ENCODE measurements at places on chromosomes 11 and 22.

DNA sequence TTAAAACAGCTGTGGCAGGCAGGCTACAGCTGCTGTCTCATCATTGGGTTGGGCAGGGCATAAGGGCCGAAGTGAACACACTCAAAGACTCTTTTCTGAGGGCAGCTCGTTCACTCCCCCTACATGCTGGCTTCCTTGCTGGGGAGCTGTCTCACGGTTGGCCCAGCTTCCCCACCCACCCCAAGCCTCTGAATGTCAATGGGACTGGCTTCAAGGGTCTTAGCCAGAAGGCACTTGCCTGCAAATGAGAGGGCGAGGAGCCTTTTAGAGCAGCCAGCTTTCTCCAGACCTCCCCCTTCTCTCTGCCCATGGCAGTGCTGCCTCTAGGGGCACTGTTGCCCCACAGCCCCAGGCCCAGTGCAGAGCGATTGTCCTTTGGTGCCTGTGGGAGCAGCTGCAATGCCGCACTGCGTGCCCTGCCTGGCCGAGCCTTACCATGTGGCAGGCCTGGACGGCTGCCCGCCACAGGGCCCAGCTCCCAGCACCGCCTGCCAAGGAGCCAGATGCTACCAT, 94.7 kb upstream of the RASSF10 start:
- peak; percentile 61 for DNase-seq

GRCh38 chr22:21451545-21452520, 15.4 kb upstream of the TMEM191C start:
- no peak for DNase-seq

DNA sequence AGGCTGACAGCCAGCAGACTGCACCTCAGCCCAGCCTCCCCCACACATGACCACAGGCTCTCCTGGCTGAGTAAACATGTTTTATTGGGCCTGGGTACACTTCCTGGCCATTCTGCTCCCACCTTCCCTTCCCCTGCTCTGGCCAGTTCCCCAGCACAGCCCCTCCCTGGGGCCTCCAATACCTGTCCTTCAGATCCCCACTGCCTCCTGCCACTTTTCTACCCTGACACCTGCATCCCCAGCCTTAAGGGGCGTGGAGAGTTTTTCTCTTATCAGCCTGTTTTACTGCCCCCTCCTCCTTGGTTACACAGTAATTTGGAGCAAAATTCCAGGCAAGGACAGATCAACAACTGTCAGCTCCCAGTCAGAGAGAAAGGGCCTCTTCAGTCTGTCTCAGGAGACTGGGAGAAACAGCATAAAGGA, at the start of gene ISX:
Gene ISX (plus strand): TSS at position 363 of the 423 bp plus-strand sequence. CDS start 930 bp downstream, outside the sequence.
- no peak for DNase-seq

- DNase-seq: no peak
Observed at GRCh38 chr22:31104869-31105268, 2.5 kb downstream of the SELENOM start.

GRCh38 chr11:32385998-32386397, 49.3 kb downstream of the WT1 start:
- DNase-seq: no peak

DNA sequence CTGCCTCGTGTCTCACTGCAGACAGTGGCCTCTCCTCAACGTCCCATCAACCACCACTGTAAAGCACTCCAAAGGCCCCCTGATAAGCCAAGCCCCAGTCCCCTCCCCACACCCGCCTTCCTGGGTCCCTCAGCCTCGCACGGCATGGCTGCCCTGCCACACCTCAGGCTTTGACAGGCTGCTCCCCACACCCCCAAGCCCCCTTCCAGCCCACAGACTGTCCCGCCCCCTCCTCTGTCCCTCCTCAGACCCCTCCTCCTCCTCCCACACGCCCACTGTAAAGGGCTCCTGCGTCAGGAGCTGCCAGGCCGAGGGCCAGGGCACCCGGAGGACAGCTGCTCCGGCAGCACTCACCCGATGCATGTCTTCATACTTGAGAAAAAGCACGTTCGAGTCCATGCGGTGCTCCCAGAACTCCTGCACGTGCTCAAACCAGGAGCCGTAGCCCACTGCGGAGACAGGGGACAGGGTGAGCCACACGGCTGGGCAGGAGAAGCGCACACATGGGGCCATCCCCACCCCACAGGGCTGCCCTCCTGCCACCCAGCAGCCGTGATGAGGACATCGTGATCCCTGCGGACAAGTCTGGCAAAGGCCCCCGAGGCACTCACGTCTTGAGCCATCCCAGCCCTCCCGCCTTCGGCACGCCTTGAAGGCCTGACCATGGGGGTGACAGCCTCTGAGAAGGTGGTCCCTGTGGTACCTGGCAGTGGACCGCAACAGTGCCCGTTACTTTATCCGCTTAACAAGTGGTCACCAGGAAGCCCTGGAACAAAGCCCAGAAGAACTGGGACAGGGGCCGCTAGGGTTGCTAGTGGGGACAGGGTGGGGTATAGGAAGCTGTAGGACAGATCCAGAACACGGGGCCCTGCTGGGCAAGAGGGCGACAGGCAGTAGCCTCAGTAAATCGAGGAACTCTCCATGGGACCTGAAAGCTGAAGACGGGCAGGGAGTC, 21.5 kb upstream of the EFCAB6 start:
- DNase-seq: peak; percentile 64

GRCh38 chr11:106121570-106122320, 44.3 kb downstream of the AASDHPPT start:
- no peak for DNase-seq

- DNase-seq: no peak
Observed at GRCh38 chr22:37425800-37426705, 1.2 kb downstream of the ELFN2 start.

DNA sequence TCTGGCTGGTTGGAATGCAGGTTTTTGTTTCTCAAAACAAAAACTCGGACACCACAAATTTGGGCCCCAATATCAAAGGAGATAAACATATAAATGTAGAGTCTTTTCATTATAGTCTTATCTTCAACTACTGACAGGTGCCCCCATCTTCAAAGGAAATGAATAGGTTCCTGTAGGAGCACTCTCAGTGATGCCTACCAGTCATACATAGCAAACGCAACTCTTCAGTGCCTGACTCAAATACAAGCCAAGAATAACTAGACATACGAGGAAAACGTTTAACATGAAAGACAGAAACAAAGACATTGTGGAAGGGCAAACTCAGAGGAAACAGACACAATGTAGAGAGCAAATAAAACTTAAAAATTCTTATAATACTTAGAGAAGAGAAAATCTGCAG, 13.9 kb downstream of the KDM4D start:
- no peak for DNase-seq

- DNase-seq: no peak
Observed at GRCh38 chr11:86660736-86661135, 11.7 kb downstream of the ME3 start.

GRCh38 chr11:47186076-47186699, at the start of gene PACSIN3:
Gene PACSIN3, minus strand, starts transcription at chr11:47186434. Its CDS starts 3,707 bp downstream, at chr11:47182727.
- DNase-seq: no peak

Measured in substantia nigra (tissue), 51 donors.